ENCODE measurements at places on chromosomes 16 and 17. TPM values are rescaled to one million over a fixed set of nuclear protein-coding genes. Genes with fewer than 3 reads are reported as not detected.

The TNK1 gene
- total RNA-seq, result 0.25 TPM

The PRMT7 gene
- total RNA-seq, result 39.1 TPM

The TBC1D3I gene
- 0.49 TPM for total RNA-seq

The SHCBP1 gene
- 3.7 TPM for total RNA-seq

The MILR1 gene
- 0.98 TPM for total RNA-seq

Measured in temporal lobe (tissue), 4 donors.